Activated CD4-positive, alpha-beta T cell treated with anti-CD3 and anti-CD28 coated beads for 36 hours (primary cell): ENCODE measurements at places on chromosomes 1 and 21.

- DNase-seq = peak; percentile 58
Observed at GRCh38 chr1:71047635-71048607, at the start of gene PTGER3. Gene PTGER3, minus strand, starts transcription at chr1:71047816. Its CDS starts 239 bp downstream, at chr1:71047577.

GRCh38 chr1:8249838-8250237 is 68.1 kb upstream of the SLC45A1 start:
- DNase-seq = no peak

GRCh38 chr1:206967096-206967849 is 3.0 kb downstream of the FCAMR start:
- DNase-seq = no peak

DNA sequence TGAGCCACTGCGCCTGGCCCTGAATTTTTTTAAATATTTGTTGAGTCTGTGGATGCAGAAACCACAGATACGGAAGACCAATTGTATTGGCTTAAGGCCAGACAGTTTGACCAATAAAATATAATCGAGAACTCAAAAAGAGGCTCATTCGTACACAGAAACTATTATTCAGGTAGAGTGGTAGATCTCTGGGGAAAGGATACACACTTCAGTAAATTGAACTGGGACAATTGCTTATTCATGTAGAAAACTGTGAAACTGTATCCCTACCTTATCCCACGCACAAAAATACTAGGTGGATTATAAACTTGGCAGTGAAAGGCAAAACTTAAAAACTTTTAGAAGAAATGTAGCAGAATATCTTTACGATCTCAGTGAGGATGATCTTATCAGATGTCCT is 25.0 kb upstream of the SHE start:
- no peak for DNase-seq

DNA sequence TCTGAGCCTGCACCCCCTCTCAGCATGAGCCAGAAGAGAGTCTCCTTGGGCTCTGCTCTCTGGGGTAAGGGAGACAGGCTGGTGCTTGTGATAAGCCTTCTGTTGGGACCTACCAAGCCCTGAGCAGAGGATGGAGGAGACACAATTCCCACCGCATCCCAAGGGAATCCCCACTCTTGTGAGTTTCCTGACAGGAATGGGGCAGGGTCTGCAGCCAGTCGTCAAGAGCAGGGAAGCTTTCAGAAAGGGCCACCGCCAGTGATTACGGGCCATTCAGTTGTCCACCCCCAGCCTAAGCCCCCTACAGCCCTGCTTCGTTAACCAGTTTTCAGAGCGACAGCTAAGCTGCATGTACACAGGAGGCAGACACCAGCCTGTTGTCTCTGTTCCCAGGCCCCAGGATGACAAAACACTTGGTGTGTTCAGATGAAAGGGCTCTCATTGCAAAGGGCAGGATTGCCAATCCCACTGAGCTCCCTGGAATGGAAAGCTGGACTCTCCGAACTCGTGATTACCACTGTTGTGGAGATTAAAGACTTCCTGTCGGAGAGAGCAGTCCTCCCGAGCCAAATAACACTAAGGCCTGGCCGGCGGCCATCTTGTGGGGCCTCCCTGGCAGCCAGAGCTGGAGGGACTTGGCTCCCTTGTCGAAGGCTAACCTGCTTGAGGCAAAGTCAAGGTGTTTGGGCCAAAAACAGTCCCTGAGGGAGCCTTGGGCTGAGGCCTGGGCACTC is 37.4 kb upstream of the SLC30A1 start:
- DNase-seq = no peak

GRCh38 chr1:205748403-205749233 is 1.4 kb downstream of the NUCKS1 start:
- peak; percentile 65 for DNase-seq

DNA sequence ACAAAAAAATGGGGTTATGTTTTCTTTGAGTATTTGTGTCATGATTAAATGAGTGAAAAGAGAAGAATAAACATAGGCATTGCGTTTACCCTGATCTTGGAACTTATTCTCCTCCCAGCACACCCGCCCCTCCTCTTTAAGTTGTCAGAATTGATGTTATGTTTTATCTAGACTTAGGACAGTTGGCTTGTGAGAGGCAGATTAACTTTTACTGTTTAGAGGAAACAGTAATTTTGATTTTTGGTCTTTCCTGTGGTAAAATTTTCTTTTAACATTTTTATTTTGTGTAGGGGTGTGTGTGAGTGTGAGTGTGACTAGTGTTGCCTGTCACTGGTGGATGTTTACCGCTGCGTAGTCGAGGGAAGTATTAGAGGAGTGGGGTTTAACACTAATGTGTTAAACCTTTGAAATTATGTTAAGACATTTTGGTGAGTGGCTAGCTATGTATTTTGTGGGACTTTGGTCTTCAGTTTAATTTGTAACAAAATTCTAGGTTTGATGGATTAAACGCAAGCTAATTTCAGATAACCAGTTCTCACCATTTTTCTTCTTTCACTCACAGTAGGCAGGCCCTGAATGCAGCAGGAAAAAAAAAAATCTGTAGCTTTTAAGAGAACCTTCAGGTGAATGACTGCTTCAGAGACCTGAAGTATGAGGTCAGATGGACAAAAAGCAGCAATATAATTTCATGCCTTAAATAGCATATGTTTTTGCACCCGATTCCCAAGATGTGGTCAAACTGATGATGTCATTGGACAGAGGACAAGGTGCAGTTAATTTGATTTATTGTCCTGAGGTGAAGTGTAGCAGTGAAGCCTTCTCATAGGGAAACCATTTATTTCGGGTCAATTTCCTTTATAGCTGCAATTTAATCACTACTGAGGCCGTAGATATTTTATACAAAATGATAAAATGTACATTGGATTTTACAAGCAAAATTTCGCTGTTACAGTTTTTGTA is 2.7 kb downstream of the POU2F1 start:
- no peak for DNase-seq

DNA sequence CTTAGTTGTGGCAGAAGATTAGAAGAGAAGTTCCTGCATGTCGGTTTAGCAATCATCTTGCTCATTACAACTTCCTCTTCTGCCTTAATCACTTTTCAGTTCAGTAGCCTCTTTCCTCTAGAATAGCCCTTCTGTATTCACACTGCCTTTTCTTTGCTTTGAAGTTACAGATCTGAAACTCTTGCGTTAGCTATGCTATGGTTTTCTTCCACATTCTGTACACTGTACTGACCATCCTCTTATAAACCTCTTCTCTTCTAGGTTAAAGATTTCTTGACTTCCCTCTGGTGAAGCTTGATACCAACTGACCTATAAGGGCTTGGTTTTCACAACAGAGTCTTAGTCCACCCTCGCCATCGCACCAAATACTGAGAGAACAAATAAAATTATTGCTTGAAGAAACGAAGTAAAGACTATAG is 35.0 kb downstream of the C21orf91 start:
- no peak for DNase-seq

GRCh38 chr1:189500778-189501177 is 976.9 kb downstream of the BRINP3 start:
- DNase-seq = no peak

- DNase-seq = no peak
Observed at GRCh38 chr1:175015243-175015642, 8.0 kb downstream of the MRPS14 start.

DNA sequence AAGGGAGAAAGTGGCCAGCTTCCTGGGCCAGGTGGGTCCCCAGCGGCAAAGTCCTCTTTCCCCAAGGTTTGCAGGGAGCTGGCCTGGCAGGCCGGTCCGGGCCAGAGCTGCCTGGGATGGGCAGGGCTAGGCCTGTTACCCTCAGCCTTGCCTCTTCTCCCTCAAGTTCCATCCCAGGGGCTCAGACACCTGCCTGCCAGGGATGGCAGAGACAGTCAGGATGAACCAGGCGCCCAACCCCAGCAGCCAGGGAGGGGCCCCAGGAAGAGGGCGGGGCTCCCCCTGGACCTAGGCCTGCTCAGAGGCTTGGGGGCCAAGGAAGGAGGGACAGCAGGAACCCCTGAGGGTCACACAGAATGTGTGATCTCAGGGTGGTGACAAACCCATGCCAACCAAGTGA is 120.6 kb downstream of the CASZ1 start:
- DNase-seq = no peak

- DNase-seq = peak; percentile 24
Observed at GRCh38 chr1:210252621-210253051, 20.0 kb downstream of the SERTAD4 start.

- no peak for DNase-seq
Observed at GRCh38 chr1:168640836-168641235, 64.4 kb downstream of the XCL1 start.

DNA sequence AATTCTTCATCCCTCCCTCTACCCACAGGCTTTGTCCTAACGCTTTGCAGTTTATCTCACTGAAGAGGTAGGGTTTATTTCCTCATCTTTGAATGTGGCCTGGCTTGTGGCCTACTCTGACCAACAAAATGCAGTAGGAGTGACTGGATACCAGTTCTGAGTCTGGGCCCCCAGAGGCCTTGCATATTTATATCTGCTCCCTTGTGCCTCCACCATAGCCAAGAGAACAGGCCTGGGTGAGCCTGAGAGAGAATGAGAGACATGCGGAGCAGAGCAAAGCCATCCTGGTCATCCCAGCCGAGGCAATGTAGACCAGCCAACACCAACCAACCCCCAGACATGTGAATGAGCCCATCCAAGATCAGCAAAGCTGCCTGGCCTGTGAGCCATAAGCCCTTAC is 30.3 kb downstream of the SMIM12 start:
- DNase-seq = no peak

DNA sequence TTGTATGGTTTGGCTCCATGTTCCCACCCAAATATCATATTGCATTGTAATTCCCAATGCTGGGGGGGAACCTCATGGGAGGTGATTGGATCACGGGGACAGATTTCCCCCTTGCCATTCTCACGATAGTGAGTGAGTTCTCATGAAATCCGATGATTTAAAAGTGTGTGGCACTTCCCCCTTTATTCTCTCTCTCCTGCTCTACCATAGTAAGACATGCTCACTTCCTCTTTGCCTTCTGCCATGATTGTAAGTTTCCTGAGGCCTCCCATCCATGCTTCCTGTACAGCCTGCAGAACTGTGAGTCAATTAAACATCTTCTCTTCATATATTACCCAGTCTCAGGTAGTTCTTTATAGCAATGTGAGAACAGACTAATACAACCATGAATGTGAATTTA is 211.6 kb upstream of the NR5A2 start:
- DNase-seq = no peak

- no peak for DNase-seq
Observed at GRCh38 chr1:172946814-172947507, 103.8 kb downstream of the TNFSF18 start.

DNA sequence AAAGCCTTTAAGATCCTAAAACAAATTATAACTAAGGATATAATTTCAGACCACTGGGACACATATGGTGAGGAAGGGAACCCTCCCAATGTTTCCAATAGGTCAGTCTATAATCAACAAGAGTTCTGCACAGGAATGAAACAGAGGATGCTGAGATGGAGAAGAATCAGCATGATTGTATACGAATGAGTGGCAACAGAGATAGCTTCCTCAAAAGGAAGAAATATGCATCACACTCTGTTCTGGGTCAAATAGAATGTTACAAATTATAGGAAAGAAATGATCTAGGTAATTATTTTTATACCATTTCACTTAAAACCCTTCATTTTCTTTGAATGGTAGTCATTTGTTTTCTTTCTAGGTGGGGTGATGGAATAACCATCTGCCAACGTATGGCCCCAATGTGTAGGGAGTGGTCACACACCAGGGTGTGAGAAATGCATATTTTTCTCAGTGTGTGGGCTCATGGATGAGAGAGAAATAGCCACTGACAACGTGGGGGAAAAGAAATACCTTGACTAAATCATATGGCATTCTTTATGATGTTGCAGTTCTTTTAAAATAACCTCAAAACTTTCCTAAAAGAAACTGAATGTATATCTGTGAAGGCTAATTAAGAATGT is 104.6 kb upstream of the IVNS1ABP start:
- DNase-seq = no peak

GRCh38 chr1:187053876-187054275 is 225.1 kb downstream of the PLA2G4A start:
- no peak for DNase-seq

DNA sequence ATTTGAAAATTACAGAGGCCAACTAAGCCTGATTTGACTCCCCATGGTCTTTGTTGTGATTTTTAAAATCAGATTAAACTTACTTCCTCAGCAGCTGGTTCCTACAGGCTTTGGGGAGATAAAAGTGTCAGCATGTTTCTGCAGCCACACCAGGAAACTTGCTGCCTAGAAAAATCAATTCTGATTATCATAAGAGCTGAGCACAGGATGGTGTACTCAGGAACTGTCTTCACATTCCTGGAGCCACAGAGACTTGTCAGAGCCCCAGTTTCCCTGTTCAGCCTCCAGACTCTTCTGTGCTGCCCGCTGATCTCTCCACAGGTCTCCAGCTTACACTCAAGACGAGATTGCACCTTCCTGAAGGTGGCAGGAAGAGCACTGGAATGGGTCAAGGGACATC is 23.9 kb downstream of the RAB3B start:
- no peak for DNase-seq
